ENCODE measurements at places on chromosomes 4 and X. TPM values are rescaled to one million over a fixed set of nuclear protein-coding genes. Genes with fewer than 3 reads are reported as not detected.

SPATA4 gene
- total RNA-seq: not detected

LDB2 gene
- 0.98 TPM for total RNA-seq

PPP1R2C gene
- not detected for total RNA-seq

PRRG3 gene
- not detected for total RNA-seq

SHISA3 gene
- not detected for total RNA-seq

GPR119 gene
- not detected for total RNA-seq
